ENCODE measurements at places on chromosomes 16 and 17.

DNA sequence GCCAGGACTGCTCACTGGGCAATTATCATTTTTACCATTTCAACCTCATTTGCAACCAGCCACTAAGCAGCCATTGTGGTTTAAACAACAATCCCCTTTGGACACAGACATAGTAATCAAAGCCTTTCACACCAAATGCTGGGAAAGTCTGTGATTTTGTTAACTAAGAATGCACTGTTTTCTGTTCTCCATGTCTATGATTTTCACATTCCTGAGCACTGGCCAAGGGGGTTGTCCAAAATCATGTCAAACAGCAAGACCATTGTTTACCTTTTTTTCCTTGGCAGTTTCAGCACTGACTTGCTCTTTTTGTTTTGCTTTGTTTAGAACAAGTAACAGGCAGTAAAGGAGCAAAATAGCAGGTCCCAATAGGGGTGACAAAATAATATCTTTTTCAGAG, 106.3 kb upstream of the SIAH1 start:
- DNase-seq, result no peak

GRCh38 chr16:14378131-14378551, 251.9 kb downstream of the PARN start:
- no peak for DNase-seq

DNA sequence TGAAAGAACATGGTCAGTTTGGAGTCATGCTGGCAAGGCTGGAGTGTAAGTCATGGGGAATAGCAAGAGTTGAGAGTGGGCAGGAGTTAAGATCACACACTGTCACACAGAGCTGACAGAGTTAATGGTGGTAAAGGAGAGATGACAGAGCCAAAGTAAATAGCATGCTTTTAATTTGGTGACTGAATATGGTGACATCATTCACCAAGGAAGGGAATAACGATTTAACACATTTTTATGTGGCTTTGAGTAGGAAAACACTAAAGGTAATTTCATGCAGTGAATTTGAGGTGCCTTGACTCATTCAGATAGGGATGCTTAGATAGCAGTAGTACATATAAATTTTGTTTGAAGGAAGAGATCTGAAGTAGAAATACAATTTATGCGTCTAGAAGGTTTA, 42.1 kb downstream of the SYNRG start:
- DNase-seq, result no peak

DNA sequence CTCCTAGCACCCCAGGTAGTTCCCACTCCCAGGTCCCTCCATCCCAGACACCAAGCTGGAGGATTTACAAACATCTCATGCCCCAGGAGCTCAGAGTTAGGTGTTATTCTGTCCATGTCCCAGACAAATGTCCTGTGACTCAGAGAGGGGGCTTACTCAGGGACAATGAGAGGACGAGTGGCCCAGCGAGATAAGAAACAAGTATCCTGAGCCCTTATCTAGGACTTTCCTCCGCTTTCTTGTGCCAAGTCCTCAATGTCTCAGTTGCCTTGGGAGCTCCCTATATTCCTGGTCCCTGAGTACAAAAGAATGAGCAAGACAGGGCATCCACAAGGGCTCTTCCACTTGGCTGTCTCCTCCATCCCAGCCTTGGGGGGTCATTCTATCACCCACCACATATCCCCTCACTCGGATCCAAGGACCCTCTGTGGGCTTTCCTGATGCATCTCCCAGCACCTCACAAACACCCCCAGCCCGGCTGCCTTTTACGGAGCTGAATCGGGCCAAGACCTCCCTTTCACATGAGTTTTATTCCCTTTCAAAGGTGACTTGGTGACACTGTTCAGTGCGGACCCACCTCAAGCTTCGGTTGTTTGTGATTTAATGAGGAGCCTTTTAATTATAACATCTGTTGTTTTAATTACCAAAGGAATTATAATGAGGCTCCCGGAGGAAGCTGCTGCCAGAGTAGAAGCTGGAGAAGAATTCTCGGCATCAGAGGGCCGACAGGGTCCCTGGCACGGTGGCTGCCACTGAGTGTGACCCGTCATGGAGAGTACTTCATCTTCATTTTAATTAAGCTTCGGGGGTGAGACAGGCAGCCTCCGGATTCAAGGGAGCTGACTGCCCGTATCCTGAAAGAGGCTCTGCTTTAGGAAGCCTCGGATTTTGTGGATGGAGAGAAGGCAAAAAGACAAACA, 121.5 kb downstream of the WSCD1 start:
- no peak for DNase-seq

GRCh38 chr17:81831957-81832607, 1.0 kb downstream of the MCRIP1 start:
- no peak for DNase-seq

DNA sequence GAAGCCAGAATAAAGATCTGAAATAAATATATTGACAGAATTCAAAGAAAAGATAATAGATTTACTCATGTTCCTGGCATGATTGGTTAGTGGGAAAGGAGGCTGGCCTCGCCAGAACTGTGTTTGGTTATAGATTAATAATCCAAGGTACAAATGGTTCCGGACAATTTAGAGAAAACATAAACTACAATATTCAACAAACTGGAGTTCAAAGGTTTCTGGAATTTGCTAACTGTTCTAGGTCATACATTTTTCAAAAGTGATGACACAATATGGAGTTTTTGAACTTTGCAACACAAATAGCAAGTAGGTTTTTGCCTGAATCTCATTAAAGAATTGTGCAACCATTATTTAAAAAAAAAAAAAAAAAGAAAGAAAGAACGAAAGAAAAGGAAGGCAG, 251.7 kb upstream of the SALL1 start:
- DNase-seq, result no peak

- no peak for DNase-seq
Measured at GRCh38 chr17:41417576-41418015, 6.8 kb downstream of the KRT37 start.

GRCh38 chr16:18959031-18959505, 24.7 kb upstream of the TMC7 start:
- no peak for DNase-seq

- no peak for DNase-seq
Measured at GRCh38 chr17:53722407-53722806, 100.3 kb upstream of the KIF2B start.

GRCh38 chr16:15757630-15758251, 99.1 kb downstream of the MYH11 start:
- DNase-seq, result no peak

DNA sequence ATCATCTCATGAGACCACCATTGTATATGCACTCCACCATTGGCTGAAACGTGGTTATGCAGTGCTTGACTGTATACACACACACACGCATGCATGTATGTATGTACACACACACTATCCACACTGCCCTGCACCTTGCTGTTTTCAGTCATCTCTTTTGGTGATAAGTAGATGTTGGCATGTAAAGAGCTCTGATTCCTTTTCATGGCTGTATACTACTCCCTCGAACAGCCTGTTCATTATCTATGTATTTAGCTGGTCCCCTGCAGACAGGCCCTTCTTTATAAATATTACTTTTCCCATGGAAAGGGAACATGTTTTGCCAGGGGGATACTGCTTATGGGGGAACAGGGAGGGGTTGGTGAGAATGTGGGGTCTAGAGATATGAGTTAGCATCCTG, 349.4 kb downstream of the FOXL1 start:
- no peak for DNase-seq

DNA sequence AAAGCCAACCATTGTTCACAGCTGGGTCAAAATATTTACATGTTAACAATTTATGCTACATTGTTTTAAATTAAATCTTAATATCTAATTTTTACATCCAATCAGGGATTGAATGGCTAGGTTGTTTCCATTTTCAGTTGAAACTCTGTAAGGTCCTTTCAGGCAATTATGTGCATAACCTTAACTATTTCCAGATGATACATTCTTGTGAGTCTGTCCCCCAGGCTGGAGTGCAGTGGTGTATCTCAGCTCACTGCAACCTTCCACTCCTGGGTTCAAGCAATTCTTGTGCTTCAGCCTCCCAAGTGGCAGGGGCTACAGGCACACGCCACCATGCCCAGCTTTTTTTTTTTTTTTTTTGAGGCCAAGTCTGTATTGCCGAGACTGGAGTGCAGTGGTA, 10.4 kb downstream of the CDC42EP4 start:
- no peak for DNase-seq

DNA sequence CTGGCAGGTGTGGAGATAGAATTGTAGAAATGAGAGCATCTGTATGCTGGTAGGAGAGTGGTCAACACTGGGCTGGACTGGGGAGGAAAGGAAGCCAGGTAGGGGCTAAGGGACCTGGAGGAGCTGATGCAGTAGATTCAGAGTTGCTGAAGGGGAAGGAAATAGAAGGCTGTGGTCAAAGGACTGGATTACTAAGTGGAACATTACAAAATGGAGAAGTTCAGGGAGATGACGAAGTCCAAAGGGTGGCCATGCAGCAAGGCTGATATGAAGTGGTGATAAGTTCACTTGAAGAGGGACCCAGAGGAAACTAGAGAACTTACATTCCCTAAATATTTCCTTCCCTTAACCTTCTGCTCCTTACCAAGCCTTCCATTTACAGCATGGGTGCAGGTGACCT, 8.6 kb upstream of the CCL2 start:
- no peak for DNase-seq

DNA sequence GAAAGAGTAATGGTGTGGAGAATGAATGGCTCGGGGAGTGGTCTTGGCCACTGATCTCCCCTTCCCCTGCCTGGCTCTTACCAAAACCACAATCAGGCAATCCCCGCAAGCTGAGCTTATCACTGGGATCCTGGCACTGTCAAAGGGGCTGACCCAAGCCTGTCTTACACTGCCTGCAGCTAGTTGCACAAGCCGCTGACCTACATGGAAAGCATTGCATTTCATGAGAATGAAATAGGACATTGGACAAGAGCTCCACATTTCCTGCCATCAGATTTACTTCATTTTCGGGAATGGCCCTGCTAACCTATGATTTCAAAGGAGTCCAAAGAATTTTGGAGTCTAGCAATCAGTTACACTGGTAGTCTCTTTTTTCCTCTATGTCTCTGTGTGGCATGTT, 146.4 kb downstream of the PCTP start:
- DNase-seq, result no peak

DNA sequence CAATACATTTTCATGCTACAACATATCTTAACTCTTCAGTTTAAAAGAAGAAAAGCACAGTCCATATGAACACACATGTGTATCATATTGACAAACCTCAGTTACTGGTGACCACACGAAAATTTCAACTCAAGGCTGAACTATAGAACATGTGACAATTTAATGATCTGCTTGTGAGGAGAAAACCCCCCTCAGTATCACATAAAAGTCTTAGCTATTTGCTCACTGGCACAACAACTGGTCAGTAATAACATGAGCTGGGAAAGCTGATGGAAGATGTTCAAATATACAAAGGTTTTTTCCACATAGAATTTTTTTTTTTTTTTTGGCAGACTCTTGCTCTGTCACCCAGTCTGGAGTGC, 19.5 kb downstream of the ZNF652 start:
- no peak for DNase-seq

GRCh38 chr17:48060249-48060648, 12.1 kb downstream of the NFE2L1 start:
- DNase-seq, result no peak

DNA sequence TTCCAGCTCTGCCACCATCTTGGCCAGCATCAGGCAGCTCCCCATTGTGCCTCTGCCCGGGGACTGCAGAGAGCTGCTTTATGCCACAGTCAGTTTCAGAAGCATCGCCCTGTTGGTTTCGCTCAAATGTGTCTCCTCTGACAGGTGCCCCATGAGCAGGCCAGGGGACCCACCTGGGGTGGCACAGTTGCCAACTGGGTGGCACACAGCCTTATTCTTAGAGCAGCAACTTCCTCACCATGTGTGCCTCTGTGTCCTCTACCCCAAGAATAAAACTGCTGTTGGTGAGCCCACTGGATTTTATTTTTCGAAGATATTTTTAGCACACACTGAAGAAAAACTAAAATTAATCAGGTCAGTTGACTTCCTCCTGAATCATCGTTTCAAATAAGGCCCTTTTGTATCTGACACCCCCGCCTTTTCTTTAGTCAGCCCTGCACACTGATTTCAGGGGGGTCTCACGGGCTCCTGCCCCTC, 44.9 kb upstream of the CACNG5 start:
- DNase-seq, result no peak

DNA sequence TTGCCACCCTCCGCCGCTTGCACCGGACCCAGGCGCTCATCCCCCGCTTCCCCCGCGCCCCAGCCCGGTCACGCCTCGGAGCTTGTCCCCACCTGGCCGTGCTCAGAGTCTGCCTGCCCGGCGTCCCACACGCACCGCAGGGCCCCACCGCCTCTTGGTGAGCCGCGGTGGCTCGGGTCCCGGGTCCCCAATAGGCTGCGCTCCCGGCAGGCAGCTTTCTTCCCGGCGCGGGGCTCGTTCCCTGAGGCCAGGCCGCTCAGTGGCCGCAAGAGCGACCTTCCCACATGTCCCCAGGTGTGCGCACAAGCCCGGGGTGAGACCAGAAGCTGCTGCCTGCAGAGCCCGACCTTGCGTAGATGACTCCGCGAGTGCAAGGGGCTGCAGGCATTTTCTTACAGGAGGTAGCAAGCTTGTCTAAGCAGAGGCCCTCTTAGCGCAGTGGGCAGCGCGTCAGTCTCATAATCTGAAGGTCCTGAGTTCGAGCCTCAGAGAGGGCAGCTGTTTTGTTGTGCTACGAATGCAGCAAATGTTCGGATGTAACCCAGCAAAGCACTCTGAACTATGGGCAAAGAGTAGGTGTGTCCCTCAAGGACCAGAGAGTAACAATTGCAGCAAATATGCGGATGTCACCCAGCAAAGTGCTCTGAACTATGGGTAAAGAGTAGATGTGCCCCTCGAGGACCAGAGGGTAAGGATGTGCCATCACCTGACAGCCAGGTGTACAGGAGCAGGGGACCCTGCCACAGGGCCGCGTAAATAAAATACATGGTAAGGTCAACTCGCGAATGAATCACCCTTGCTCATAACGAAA, 15.6 kb downstream of the TLE7 start:
- no peak for DNase-seq

- no peak for DNase-seq
Measured at GRCh38 chr16:4775005-4775404, 8.0 kb upstream of the ZNF500 start.

DNA sequence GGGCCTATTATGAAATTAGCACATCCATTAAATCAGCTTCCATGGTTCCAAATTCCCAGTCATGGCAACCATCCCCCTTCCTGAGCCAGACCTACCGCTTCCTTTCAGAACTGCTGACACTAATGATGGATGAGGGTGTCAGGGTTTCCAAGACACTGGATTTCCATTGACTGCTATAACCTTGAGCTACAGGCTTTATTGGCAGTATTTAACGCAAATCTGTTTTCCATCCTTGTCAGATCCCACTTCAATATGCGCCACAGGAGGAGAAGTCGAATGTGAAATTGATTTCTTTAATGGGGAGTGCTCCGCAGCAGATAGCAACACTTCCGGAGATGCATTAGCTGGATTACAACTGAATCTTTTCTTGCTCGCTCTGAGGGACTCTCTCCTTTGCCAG, 197.1 kb downstream of the HS3ST4 start:
- no peak for DNase-seq

Data from NCI-H446 treated with DMSO at 0.1 percent for 48 hours (cell line).